Activated CD4-positive, alpha-beta T cell treated with anti-CD3 and anti-CD28 coated beads, Interleukin-2, amount 10 ng/mL, durations not matched to agents 7 days and 5 days (primary cell): ENCODE measurements at places on chromosomes 6 and 20. TPM values are rescaled to one million over a fixed set of nuclear protein-coding genes. Genes with fewer than 3 reads are reported as not detected.
A peak's percentile ranks its signal among the peaks of the same experiment; 100 is the strongest.

The RNF182 gene
- not detected for total RNA-seq

The FLRT3 gene
- total RNA-seq: not detected

The KIF13A gene
- total RNA-seq: not detected

The CUTA gene
- 191 TPM for total RNA-seq

GRCh38 chr20:2986466-2986865 lies 57.0 kb upstream of the GNRH2 start:
- peak; percentile 37 for DNase-seq

DNA sequence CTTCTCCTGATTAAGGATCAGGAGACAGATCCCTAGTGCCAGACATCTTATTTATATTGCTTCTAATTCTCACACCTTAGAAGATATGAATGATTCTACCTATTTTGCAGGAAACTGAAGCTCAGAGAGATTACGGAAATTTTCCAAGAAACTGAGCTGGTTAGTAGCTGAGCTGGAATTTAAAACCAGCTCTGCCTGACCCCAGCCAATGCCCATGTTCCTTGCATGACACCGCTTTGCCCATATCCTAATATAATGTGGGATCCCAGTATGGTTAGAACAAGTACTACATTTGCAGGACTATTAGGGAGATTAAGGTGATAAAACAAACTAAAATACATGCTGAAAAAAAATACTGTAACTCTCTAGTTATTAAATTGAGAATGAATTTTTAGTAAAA lies 1.9 kb downstream of the TMEM30A start:
- DNase-seq: no peak

DNA sequence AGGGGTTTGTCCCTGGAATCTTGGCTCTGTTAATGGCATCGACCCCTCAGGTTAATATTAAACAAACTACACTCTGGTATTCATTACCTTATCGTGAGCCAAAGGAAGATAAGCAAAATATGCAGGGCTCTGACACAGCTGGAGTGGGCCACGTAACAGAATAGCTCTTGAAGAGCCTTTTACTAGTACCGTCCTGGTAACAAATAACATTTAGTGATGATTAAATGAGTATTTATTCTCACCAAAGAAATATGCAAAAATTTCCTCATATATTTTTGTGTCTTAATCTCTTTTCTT lies 20.1 kb upstream of the UTRN start:
- DNase-seq: no peak

- no peak for DNase-seq
These were observed 70.4 kb upstream of the SYNJ2 start for GRCh38 chr6:157911278-157911677.

DNA sequence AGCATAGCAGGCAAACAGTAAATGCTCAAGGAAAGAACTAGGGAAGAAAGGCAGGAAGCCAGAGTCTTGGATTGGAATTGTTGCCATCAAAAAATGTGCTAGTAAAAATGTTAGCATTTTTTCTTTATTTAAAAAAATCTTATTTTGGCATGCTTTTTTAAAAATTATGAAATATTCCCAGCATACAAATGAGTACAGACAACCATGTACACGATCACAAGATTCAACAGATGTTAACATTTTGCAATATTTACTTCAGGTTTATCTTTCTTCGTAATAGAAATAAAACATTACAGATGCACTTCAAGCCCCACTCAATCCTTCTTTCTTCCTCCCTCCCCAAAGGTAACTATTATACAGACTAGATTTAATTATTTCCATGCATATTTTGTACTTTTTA lies 27.4 kb upstream of the NOP56 start:
- DNase-seq: no peak

DNA sequence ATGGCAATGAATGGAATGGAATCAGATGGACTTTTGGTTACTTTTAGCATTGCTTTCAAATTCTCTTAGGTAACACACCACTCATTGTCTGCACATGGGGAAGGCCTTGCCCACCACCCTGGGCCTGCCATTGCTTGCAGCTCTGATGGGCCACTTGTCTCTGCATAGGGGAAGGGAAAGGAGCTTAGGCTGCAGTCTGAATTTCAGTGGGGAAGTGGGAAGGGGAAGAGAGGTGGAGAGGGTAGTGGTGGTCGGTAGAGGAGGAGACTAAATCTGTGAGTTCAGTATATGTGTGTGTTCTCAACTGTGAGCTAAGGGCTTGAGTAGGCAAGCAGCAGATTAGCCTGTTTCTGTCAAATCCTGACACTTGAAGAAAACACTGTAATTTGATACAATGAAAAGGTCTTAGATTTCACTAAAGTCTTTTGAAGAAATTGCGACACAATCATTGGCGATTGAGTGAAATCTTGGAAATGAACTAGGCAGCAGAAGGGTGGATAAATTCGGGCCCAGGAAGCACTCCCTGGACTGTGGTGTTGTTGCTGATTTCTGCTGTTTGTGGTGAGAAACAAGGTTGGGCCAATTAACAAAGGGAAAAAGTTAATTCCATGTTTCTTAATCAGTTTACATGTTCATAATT lies 80.6 kb downstream of the OTOR start:
- DNase-seq: no peak

DNA sequence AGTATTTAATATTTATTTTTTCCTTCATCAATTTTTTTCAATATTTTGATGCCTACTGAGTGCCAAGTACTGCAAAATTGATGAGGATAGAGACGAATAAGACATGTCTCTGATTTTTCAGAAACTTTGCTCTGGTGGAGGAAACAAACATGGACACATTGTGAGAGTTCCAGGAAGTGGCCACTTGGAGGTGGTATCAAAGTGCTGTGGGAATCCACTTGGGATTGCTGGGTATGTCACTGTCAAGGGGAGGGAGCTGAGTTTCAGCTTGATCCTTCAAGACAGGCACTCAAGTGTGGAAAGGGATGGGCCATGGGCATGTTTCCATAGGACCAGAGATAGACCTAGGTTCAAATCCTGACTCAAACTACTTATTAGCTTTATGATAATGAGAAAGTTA lies 24.5 kb upstream of the ABCC10 start:
- DNase-seq: no peak

DNA sequence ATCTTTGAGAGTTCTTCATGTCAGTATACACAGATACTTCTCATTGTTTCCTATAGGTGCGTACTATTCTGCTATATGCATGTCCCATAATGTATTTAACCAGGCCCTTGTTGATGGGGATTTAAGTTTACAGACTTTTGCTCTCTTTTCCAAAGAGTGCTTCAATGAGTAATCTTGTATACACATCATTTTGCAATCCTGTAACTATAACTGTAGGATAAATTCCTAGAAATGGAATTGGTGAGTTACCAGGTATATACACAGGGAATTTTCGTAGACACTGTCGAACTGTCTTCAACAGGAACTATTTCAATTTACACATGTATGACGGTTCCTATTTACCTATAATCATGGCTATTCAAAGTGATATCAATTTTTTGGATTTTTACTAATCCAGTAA lies 15.2 kb upstream of the SNRPC start:
- no peak for DNase-seq
